ENCODE measurements at places on chromosomes 4 and X. TPM values are rescaled to one million over a fixed set of nuclear protein-coding genes. Genes with fewer than 3 reads are reported as not detected.

DNA sequence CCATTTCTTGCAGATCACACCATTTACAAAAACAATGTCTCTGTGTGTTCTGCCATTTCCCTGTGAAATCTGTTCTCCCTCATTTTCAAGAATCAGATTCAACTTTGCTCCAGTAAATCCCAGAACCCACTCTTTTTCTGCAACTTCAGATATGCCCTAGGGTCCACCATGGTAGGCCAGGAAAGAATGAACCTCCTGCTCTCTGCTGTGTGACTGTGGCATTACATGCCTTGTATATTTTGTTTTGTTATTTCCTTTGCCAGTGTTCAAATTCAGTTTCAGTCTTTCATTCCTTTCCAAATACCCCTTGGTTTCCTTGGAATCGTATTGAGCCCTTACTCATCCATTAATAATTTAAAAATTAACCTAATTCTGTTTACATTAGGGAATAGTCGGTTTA, 290.2 kb upstream of the VCX start:
- no peak for DNase-seq

DNA sequence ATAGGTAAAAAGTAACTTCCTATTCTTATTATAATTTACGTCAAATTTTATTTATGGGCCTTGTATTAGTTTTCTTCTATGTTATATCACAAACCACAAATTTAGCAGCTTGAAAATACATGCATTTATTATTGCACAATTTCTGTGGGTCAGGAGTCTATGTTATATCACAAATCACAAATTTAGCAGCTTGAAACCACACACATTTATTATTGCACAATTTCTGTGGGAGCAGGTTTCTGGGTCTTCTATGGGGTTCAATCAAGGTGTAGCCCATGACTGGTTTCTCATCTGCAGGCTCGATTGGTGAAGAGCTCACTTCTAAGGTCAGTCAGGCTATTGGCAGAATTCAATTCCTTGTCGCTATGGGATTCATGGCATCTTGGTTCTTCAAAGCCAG, 332.7 kb upstream of the HAND2 start:
- no peak for DNase-seq

GRCh38 chrX:120499301-120500072, 30.4 kb upstream of the LAMP2 start:
- DNase-seq = no peak

- no peak for DNase-seq
Measured at GRCh38 chrX:127879585-127879984, 172.6 kb downstream of the ACTRT1 start.

GRCh38 chr4:7158081-7158750, 34.1 kb upstream of the SORCS2 start:
- DNase-seq = no peak

The GAGE12H gene
- not detected for polyA plus RNA-seq

The MAP3K15 gene
- polyA plus RNA-seq = 1.9 TPM

The ZCCHC12 gene
- polyA plus RNA-seq = 0.39 TPM

The RGN gene
- polyA plus RNA-seq = 16.5 TPM

Data from right lung (tissue), 10 donors.